ENCODE measurements at places on chromosomes 4 and X. TPM values are rescaled to one million over a fixed set of nuclear protein-coding genes. Genes with fewer than 3 reads are reported as not detected.

- H3K4me3 ChIP-seq, result no peak overlapping the region
- no peaks in the 10 kb centered on the region for H3K4me1 ChIP-seq
- no peak overlapping the region for H3K27ac ChIP-seq
- H3K36me3 ChIP-seq, result peaks cover 5% of the 10 kb centered on the region
These were observed 100.7 kb upstream of the STX18 start for GRCh38 chr4:4642496-4643000.

DNA sequence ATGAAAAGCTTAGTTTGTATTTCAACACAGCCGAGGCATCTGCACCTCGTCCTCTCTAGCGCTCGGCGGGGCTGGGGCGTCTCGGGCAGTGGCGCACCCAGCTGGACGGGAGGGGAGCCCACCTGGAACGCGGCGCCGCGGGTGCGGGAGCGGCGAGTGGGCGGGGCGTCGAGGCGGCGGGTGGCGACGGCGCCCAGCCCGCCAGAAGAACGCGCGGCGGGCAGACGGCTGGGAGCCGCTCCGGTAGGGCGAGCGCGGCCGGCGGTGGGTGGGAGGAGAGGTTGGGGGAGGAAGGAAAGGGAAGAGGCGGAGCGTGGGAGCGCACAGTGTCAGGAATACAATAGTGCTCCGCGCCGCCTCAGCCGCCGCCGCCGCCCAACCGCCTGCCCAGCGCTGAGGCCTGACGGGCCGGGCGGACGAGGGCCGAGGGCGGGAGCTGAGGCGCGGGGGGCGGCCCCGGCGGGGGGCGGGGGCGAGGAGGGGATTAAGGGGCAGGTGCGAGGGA is at the start of gene JADE3:
Gene JADE3, plus strand, starts transcription at position 324 of the 505 bp plus-strand sequence. CDS start 72,474 bp downstream, outside the sequence.
- H3K36me3 ChIP-seq, result no peaks in the 10 kb centered on the region
- peaks cover 6% of the 10 kb centered on the region for H3K4me1 ChIP-seq
- peak within 1 kb of the TSS; percentile 75 for H3K4me3 ChIP-seq

The ABCB7 gene
- total RNA-seq, result 26.3 TPM

GRCh38 chr4:165542476-165542875 is 163.7 kb downstream of the CPE start:
- no peaks in the 10 kb centered on the region for H3K27me3 ChIP-seq
- DNase-seq, result no peak
- no peaks in the 10 kb centered on the region for H3K4me1 ChIP-seq
- no peaks in the 10 kb centered on the region for H3K36me3 ChIP-seq

GRCh38 chr4:46946919-46947536 is 38.0 kb upstream of the COX7B2 start:
- no peaks in the 10 kb centered on the region for H3K4me1 ChIP-seq
- no peak overlapping the region for H3K27ac ChIP-seq
- no peak for DNase-seq
- no peak overlapping the region for H3K4me3 ChIP-seq
- H3K27me3 ChIP-seq, result no peaks in the 10 kb centered on the region
- H3K36me3 ChIP-seq, result no peaks in the 10 kb centered on the region

DNA sequence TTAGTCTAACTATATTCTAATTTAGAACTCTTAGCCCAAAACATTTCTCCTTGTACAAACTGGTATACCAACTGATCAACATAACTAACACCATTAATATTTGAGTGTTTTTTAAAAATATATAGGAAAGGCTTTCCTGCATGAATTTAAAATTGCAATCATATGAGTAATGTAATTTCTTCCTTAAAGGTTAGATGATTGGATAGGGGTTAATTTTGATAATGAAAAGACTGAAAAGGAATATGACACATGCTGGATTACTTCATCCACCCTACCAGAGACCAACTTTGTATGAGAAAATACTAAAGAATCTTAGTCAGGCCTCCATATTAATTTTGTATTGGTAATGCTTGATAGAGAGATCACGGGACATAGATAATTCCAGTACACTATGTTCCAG is 25.1 kb upstream of the PLS3 start:
- H3K27ac ChIP-seq, result no peak overlapping the region
- H3K4me1 ChIP-seq, result no peaks in the 10 kb centered on the region
- no peak for DNase-seq
- no peaks in the 10 kb centered on the region for H3K36me3 ChIP-seq
- H3K4me3 ChIP-seq, result no peak overlapping the region

GRCh38 chr4:10192331-10192730 is 75.7 kb upstream of the WDR1 start:
- no peak overlapping the region for H3K27ac ChIP-seq
- no peaks in the 10 kb centered on the region for H3K4me1 ChIP-seq
- peaks cover 11% of the 10 kb centered on the region for H3K27me3 ChIP-seq
- no peak for DNase-seq
- H3K36me3 ChIP-seq, result no peaks in the 10 kb centered on the region
- H3K4me3 ChIP-seq, result no peak overlapping the region

The RPS6KA6 gene
- 0.51 TPM for total RNA-seq

DNA sequence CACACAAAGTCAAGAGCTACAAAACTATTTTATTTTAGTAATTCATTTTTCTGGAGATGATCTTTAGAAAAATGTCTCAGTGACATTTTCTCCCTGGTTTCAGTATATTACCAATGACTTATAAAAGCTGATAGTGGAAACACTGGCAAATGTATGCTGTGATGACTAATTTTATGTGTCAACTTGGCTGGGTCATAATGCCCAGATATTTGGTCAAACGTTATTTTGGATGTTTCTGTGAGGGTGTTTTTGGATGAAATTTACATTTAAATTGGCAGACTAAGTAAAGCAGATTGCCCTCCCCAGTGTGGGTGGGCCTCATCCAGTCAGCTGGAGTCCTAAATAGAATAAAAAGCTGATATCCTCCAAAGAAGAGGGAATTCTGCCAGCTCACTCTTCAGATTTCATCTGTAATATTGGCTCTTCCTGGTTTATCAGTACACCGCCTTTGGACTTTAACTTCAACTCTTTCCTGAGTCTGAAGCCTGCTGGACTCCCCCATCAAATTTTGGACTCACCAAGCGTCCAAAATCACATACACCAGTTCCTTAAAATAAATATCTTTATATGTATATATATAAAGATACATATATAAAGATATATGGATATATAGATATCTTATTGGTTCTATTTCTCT is 31.2 kb upstream of the RAB40A start:
- peaks cover 1% of the 10 kb centered on the region for H3K36me3 ChIP-seq
- no peak overlapping the region for H3K4me3 ChIP-seq
- H3K27me3 ChIP-seq, result no peaks in the 10 kb centered on the region
- H3K4me1 ChIP-seq, result peaks cover 3% of the 10 kb centered on the region
- no peak overlapping the region for H3K27ac ChIP-seq

- H3K27me3 ChIP-seq, result no peaks in the 10 kb centered on the region
- no peak for DNase-seq
- no peaks in the 10 kb centered on the region for H3K36me3 ChIP-seq
- H3K4me3 ChIP-seq, result no peak overlapping the region
- no peak overlapping the region for H3K27ac ChIP-seq
These were observed 134.1 kb upstream of the GUCY1A1 start for GRCh38 chr4:155532373-155533085.

DNA sequence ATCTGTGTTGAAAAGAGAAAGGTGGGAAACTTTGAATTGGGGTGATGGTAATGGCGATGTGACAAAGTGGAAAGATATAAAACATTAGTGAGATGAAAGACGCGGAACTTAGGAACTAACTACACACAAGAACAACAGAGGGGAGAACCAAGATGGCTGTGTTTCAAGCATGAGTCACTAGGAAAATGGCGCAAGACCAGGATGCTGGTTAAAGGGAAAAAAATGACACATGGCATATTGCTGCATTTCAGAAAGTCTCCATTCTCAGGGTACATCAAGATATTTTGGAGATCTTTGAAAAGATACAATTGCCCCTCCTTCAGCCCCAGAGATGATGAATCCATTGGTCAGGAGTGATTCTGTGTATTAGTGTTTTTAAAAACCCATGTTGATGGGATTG is 164.4 kb downstream of the FBXO8 start:
- no peak overlapping the region for H3K27ac ChIP-seq
- peaks cover 2% of the 10 kb centered on the region for H3K4me1 ChIP-seq
- no peak overlapping the region for H3K4me3 ChIP-seq
- no peak for DNase-seq
- H3K27me3 ChIP-seq, result peaks cover 21% of the 10 kb centered on the region

- no peak for DNase-seq
- H3K27me3 ChIP-seq, result no peaks in the 10 kb centered on the region
- no peaks in the 10 kb centered on the region for H3K36me3 ChIP-seq
- H3K27ac ChIP-seq, result no peak overlapping the region
These were observed 960 bp upstream of the IL1RAPL1 start for GRCh38 chrX:28586286-28586685.

DNA sequence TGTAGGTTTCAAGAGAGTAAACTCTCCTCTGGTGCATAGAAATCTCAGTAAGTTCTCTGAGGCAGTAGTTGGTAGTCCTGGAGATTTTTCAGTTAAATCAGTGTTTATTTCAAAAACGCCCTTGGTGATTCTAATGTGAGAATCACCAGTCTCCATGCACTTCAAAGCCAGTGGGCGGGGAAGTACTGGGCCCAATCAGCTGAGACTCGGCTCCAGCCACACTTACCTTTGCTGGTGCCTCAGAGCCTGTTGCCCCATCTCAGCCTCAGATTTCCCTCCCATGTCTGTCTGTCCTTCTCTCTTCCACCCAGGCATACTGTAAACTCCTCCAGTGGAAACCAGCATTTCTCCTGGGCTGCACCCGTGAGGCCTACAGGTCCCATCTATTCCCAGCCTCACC is 7.4 kb upstream of the MGST2 start:
- H3K27me3 ChIP-seq, result peaks cover 5% of the 10 kb centered on the region
- H3K4me3 ChIP-seq, result peak overlapping the region; percentile 65
- peak overlapping the region; percentile 71 for H3K27ac ChIP-seq
- no peaks in the 10 kb centered on the region for H3K36me3 ChIP-seq

The SRD5A3 gene
- 5.9 TPM for total RNA-seq

DNA sequence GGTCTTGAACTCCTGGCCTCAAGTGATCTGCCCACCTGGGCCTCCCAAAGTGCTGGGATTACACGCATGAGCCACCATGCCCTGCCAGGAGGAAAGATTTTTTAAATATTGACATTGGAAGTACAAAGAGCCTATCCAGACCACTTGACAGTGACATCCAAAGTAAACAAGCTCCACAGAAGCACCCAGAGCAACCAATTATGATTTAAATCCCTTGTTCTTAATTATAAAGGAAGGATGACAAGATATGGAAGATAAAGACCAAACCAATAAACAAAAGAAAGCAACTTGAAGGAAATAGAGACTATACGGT is 27.7 kb upstream of the RPL34 start:
- H3K4me1 ChIP-seq, result peaks cover 2% of the 10 kb centered on the region
- no peaks in the 10 kb centered on the region for H3K27me3 ChIP-seq
- peaks cover 32% of the 10 kb centered on the region for H3K36me3 ChIP-seq
- no peak for DNase-seq
- no peak overlapping the region for H3K4me3 ChIP-seq

The SUPT20HL1 gene
- not detected for total RNA-seq

- no peaks in the 10 kb centered on the region for H3K27me3 ChIP-seq
- no peak for DNase-seq
- H3K4me1 ChIP-seq, result no peaks in the 10 kb centered on the region
- no peaks in the 10 kb centered on the region for H3K36me3 ChIP-seq
- H3K27ac ChIP-seq, result no peak overlapping the region
These were observed 16.3 kb downstream of the SLC6A8 start for GRCh38 chrX:153704021-153704526.

All from activated naive CD8-positive, alpha-beta T cell treated with anti-CD3 and anti-CD28 coated beads, Interleukin-2, amount 10 ng/mL, durations not matched to agents 7 days and 5 days (primary cell).